ENCODE measurements at places on chromosomes 6 and 20. TPM values are rescaled to one million over a fixed set of nuclear protein-coding genes. Genes with fewer than 3 reads are reported as not detected.

TDRD6 gene
- 3.4 TPM for polyA plus RNA-seq

ABRACL gene
- 50.0 TPM for polyA plus RNA-seq

KLHDC3 gene
- polyA plus RNA-seq = 100 TPM

TXLNB gene
- polyA plus RNA-seq = 2.5 TPM

MUCL3 gene
- polyA plus RNA-seq = 0.13 TPM

ELOVL2 gene
- 9.6 TPM for polyA plus RNA-seq

LIN28B gene
- 0.21 TPM for polyA plus RNA-seq

SLX4IP gene
- polyA plus RNA-seq = 12.5 TPM

BCAS1 gene
- 5.0 TPM for polyA plus RNA-seq

FOXC1 gene
- polyA plus RNA-seq = 79.4 TPM

ZC2HC1B gene
- not detected for polyA plus RNA-seq

SPDEF gene
- 0.17 TPM for polyA plus RNA-seq

LY6G6D gene
- polyA plus RNA-seq = not detected

DACT2 gene
- polyA plus RNA-seq = 23.6 TPM

FKBP1C gene
- 5.0 TPM for polyA plus RNA-seq

GLP1R gene
- 0.57 TPM for polyA plus RNA-seq

MARCKS gene
- 317 TPM for polyA plus RNA-seq

C4A gene
- 16.1 TPM for polyA plus RNA-seq

SLCO4A1 gene
- 9.1 TPM for polyA plus RNA-seq

SLC4A11 gene
- 2.1 TPM for polyA plus RNA-seq

CFAP61 gene
- 3.9 TPM for polyA plus RNA-seq

OR2J3 gene
- polyA plus RNA-seq = not detected

C4B gene
- polyA plus RNA-seq = 21.2 TPM

TPD52L1 gene
- polyA plus RNA-seq = 77.5 TPM

MYMX gene
- 0.38 TPM for polyA plus RNA-seq

KCNQ5 gene
- 0.25 TPM for polyA plus RNA-seq

TGM3 gene
- polyA plus RNA-seq = 0.98 TPM

PLCB4 gene
- 13.5 TPM for polyA plus RNA-seq

UNC93A gene
- 3.7 TPM for polyA plus RNA-seq

BPIFA1 gene
- not detected for polyA plus RNA-seq

PROCR gene
- polyA plus RNA-seq = 7.5 TPM

TMEM217 gene
- polyA plus RNA-seq = 1.3 TPM

ZNF165 gene
- polyA plus RNA-seq = 3.0 TPM

CCN5 gene
- polyA plus RNA-seq = 0.19 TPM

TBC1D32 gene
- 22.4 TPM for polyA plus RNA-seq

FAM162B gene
- polyA plus RNA-seq = 7.4 TPM

CALHM6 gene
- 3.6 TPM for polyA plus RNA-seq

BMP6 gene
- 7.3 TPM for polyA plus RNA-seq

KHDC1L gene
- not detected for polyA plus RNA-seq

CBFA2T2 gene
- polyA plus RNA-seq = 34.6 TPM

All from left renal cortex interstitium (tissue), 4 donors.